ENCODE measurements at places on chromosomes 1 and 21. TPM values are rescaled to one million over a fixed set of nuclear protein-coding genes. Genes with fewer than 3 reads are reported as not detected.

- peaks cover 1% of the 10 kb centered on the region for H3K4me1 ChIP-seq
- H3K4me3 ChIP-seq: no peak overlapping the region
- peaks cover 14% of the 10 kb centered on the region for H3K36me3 ChIP-seq
These were observed 8.0 kb downstream of the SMIM12 start for GRCh38 chr1:34851431-34852105.

DNA sequence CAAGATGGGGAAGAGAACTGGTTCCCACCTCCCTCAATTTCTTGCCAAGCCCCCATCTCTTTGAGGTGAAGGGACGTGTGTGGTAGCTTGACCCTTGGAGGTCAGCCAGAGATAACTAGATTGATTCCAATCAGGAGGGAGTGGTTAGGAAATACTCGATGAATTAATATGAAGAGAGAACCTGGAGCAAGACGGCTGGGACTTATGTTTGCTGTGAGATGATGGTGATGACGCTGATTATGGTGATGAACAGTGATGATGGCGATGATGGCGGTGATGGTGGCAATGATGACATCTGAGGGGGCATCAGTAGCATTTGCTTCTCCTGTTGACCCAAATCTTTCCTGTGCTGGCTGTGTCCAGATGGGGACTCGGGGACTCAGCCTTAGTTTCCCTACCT is 724 bp downstream of the PADI1 start:
- no peaks in the 10 kb centered on the region for H3K27me3 ChIP-seq
- no peak overlapping the region for H3K27ac ChIP-seq
- DNase-seq: no peak
- H3K4me1 ChIP-seq: no peaks in the 10 kb centered on the region
- H3K36me3 ChIP-seq: no peaks in the 10 kb centered on the region
- no peak overlapping the region for H3K4me3 ChIP-seq

- H3K27ac ChIP-seq: no peak overlapping the region
- H3K27me3 ChIP-seq: no peaks in the 10 kb centered on the region
- H3K4me3 ChIP-seq: no peak overlapping the region
- no peaks in the 10 kb centered on the region for H3K36me3 ChIP-seq
- no peaks in the 10 kb centered on the region for H3K4me1 ChIP-seq
These were observed 144.4 kb downstream of the PTBP2 start for GRCh38 chr1:96865731-96866685.

- no peak overlapping the region for H3K4me3 ChIP-seq
- DNase-seq: peak; percentile 98
- H3K4me1 ChIP-seq: no peaks in the 10 kb centered on the region
- H3K27me3 ChIP-seq: no peaks in the 10 kb centered on the region
These were observed 101.3 kb downstream of the IER5 start for GRCh38 chr1:181189691-181190363.

DNA sequence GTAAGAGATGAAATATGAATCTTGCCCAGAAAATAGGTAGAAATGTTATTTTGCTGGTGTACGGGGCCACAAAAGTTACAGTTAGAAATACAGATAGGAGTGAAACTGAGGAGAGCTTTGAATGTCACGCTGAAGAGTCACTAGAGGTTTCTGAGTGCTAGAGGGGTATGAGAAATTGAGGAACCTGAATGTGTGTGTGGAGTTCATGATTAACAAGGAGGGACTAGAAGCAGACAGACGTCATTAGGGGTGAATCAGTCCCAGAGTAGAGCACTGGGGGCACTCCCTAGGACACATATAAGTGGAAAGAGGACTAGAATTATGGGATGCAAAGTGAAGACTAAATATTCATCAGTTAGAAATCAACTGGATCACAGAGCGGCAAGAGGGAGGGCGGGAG is 188.9 kb upstream of the MAP1LC3C start:
- no peak for DNase-seq
- no peak overlapping the region for H3K27ac ChIP-seq
- H3K4me3 ChIP-seq: no peak overlapping the region

LEMD1 gene
- 10.5 TPM for total RNA-seq

DNA sequence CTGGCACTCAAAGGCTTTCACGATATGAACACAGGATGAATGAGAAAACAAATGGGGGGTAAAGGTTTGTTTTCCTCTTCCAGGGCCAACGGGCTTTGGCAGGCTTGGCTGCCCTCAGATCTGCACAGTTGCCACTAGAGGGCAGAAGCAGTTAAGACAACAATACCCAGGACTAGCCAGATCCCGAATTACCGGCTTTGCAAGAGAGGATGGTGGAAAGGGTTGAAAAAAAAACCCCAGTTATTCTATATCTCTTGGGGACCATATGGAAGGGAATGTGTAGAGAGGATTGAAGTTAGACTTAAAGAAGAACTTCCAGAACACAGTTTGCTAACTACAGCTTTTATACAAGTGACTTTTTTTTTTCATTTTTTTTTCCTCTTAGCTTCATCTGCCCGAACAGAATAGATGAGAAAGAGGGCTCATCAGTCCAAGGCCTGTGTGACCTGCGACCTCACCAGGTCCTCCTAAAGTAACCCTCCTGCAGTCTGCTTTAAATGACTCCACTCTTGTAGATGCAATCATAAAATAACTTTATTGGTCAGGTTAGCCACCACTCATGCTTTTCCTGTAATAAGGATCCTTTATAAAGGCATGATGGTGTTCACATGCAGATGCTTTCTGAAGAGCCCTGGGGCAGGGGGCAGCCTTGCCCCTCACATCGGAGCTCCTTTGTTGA is 10.7 kb downstream of the FMOD start:
- H3K4me1 ChIP-seq: peaks cover 2% of the 10 kb centered on the region
- 0 out of 2 replicates have a peak overlapping the region, but pooled peaks have one; percentile 13 for H3K27ac ChIP-seq
- no peak for DNase-seq
- H3K27me3 ChIP-seq: no peaks in the 10 kb centered on the region
- no peak overlapping the region for H3K4me3 ChIP-seq
- no peaks in the 10 kb centered on the region for H3K36me3 ChIP-seq

DNA sequence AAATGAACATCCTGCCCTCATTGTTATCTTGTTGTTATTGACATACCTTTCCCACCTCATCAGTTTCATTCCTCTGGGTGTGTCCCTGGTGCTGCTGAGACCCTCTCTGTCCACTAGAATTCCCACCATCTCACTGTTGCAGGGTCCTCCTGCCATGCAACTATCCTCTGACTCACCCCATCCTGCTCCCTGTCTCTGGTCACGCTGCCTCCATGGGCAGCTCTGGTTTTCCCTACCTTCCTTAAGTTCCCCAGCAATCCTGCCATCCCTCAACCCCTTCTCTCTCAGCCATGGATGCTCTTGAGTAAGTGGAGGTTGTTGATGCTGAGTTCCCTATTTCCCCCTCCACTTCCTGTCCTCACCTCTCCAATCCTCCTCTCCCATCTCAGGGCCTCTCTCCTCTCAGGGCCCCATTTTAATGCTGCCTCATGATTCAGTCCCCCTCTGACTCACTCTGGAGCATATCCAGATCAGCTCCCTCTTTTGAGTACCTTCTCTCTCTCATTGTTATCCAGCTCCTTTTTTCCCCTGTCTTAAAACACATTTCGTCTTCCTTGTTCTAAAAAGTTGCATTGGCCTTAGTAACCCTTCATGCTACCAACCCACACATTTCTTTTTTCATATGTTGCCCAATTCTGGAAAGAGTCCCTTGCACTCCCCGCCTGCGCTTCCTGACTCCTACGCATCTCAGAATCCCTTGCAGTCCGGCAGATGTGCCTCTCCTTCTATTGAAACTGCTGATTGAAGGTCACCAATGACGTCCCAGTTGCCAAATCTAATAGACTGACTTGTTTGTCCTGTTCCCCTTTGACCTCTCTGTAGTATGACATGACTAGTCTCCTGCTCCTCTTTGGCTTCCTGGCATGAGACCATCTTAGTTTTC is 92.0 kb downstream of the CNIH3 start:
- H3K36me3 ChIP-seq: no peaks in the 10 kb centered on the region
- H3K27me3 ChIP-seq: no peaks in the 10 kb centered on the region
- DNase-seq: no peak

GRCh38 chr1:84488107-84488506 is 9.0 kb downstream of the RPF1 start:
- no peaks in the 10 kb centered on the region for H3K27me3 ChIP-seq
- H3K4me1 ChIP-seq: no peaks in the 10 kb centered on the region
- no peak overlapping the region for H3K4me3 ChIP-seq
- no peak for DNase-seq

GRCh38 chr1:173454966-173455524 is 22.1 kb upstream of the PRDX6 start:
- no peak for DNase-seq
- H3K4me1 ChIP-seq: peaks cover 2% of the 10 kb centered on the region
- no peaks in the 10 kb centered on the region for H3K27me3 ChIP-seq
- H3K4me3 ChIP-seq: no peak overlapping the region
- no peak overlapping the region for H3K27ac ChIP-seq

Data from H1 (cell line).